Fibroblast of skin of right quadriceps (primary cell): ENCODE measurements at places on chromosomes 1 and 21.
A peak's percentile ranks its signal among the peaks of the same experiment; 100 is the strongest.

GRCh38 chr1:60031146-60031545 is 42.4 kb downstream of the C1orf87 start:
- DNase-seq, result no peak

DNA sequence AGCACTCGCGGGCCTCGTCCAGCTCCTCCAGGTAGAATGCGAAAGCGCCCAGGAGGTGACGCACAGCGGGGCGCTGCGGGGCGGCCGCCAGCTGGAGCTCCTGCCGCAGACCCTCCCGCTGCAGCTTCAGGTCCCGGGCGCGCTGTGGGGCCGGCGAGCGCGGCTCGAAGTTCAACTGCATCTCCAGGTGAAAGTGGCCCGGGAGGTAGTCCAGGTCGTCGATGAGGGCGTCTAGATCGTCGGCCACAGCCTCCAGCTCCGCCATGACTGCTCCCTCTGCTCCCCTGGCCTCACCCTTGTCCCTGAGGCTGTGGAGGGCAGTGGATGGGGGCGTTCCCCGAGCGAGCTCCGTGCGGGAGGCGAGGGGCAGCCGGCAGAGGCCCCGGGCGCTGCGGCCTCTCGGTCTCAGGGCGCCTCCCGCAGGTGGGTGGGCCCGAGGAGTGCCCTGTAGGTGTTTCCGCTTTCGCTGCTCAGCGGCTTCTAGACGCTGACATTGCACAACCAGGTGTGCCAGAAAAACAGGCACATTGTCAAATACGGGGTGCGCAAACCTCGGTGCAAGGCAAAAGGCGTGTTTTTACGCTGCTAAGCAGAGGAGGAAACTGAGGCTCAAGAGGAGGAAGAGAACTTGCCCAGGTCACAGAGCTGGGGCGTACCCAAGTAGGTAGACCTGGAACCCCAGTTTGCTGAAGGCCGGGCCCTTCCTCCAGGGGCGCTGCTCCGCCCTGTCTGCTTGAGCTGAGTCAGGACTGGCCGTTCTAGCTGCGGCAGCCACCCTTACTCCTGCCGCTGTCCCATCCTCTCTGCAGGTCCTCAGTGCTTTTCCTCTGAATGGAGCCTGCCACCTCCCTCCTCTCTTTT is at the start of gene TTC22:
TTC22 (minus strand) TSS at position 425 of the 861 bp plus-strand sequence; CDS start at position 265, 160 bp downstream.
- DNase-seq, result no peak

DNA sequence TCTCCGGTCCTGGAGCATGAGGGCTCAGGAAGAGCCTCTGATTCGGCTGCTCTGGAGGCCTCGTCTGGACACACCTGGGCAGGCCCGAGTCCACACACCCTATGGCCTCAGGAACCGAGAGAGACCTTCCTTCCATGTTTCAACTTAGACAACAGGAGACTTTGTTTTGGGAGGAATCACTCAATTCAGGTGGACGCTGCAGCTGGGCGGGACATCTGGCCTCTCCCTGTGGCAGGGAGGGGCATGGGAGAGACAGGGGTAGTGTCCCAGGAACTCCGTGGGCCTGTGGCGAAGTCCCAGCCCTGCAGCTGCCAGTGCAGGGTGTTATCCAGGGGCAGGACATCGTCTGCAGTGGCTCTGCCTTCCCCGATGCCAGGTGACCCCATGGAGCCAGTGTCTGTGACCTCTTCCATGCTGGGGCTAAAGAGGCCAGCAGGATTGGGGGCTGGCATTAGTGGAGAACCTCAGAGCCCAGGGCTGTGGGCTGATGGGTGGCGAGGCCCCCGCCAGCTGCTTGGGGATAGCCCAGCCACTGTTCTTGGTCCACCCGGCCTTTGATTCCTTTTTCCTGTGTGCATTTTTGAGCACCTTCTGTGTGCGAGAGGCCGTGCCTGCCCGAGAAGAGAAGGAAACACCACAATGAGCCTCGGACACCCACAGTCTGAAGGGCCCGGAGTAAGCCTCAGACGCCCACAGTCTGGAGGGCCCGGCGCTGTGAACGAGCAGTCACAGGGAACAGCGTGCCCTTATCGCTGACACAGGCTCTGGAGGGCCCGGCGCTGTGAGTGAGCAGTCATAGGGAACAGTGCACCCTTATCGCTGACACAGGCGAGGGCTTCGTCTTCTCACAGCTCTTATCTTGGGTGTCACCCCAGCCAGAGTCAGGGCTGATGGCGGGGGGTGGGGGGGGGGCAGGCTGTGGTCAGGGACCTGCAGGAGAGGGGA is 6.2 kb downstream of the COL18A1 start:
- no peak for DNase-seq

- DNase-seq, result peak; percentile 44
These were observed 19.3 kb downstream of the C1orf52 start for GRCh38 chr1:85240174-85240601.

DNA sequence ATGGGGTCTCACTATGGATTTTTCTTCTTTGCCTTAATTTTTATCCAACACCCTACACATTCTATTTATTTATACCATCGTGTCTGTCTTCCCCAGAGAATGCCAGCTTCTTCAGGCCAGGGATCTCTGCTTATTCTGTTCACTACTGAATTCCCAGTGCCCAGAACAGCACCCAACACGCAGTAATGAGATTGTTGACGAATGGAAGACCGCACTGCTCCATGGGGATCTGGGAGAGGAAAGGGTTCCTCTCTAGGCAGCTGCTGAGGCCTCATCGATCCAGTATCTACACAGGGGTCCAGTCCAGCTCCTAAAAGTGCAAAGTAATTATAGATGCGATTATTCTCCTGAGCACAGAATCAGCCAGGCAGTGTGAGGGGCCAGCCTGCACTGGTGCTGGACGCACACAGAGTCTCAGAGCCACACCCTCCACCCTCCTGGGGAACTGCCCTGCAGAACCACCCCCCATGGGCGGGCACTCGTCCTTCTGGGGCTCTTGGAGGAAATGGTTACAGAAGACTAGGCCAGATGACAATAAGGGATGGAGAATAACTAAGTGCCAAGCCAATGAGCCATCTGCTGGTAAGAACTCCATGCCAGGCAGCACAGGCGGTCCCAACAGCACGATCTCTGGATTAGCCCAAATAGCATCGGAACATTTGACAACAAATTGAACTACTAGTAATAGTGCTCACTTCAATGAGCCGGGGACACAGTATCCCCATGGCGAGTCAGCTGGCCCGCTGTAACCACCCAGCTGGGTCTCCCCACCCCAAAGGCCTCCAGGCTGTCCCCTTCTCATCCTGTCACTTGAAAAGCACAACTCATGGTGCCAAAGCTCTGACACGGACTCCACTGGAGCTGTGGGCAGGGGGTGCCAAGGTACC is 1.7 kb upstream of the PDE9A start:
- DNase-seq, result no peak

DNA sequence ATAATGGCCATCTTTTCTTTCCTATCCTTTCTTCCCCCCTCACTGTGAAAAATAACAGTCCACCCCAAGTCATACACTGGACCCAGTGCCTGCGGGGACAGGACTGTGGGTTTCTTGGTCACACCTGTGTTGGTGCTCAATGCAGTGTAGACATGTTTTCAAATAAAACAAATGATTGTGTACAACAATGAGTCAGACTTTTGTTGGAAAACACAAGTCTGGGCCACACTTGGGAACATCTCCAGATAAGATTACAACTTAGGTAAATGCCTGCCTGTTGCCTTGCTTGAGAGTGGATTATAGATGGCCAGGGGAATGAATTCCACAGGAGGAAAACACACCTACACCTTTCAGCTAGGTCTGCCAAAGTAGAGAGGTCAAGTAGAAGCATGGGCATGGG is 34.1 kb downstream of the PDPN start:
- DNase-seq, result no peak

GRCh38 chr1:185426848-185427247 is 109.8 kb upstream of the IVNS1ABP start:
- peak; percentile 56 for DNase-seq

- DNase-seq, result no peak
These were observed 21.1 kb upstream of the SLC22A15 start for GRCh38 chr1:115955228-115955627.

DNA sequence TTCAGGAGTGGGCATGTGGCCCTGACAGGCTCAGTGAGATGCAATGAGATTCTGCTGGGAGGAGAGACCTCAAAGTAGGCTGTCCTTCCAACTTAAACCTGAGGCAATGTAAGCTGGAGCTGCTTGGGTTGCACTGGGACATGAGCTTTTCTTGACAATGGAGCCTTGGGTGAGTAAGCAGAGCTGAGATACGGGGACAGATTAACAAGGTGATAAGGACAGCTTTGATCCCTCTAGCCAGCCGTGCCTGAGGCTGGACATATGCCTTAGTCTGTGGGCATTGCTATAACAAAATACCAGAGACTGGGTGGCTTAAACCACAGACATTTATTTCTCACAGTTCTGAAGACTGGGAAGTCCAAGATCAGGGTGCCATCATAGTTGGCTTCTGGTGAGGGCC is 18.3 kb upstream of the NGF start:
- no peak for DNase-seq

- no peak for DNase-seq
These were observed 6.4 kb upstream of the GBP5 start for GRCh38 chr1:89279011-89279466.

GRCh38 chr1:226638001-226638601 is 89.5 kb downstream of the STUM start:
- no peak for DNase-seq

DNA sequence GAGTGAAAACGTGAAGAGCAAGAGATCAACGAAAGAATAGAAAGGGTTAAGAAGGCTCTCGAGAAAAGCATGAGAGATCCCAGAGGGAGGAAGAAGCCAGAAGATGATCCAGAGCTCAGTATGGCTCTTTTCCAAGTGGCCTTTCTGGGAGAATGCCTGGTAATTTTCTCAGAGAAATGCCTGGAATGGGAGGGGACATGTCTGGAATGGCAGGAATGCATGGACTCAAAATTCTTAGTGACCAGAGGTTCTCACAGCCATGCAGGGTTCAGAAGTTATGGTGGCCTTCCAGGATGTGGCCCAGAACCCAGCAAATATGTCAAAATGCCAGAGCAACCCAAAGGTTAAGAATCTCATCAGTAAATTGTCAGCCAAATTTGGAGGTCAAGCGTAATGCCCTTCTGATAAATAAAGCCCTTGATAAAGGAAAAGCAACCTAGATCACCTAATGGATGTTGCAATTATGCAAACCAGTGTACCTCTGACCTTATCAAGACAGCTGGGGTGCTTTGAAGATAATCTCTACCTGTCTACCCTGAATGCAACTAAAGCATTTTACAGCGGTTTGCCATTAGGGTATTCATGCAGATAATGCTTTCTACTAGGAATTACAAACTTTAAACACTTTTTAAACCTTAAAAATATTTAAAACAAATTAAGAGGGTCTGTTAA is 53.1 kb downstream of the NBPF6 start:
- peak; percentile 79 for DNase-seq

DNA sequence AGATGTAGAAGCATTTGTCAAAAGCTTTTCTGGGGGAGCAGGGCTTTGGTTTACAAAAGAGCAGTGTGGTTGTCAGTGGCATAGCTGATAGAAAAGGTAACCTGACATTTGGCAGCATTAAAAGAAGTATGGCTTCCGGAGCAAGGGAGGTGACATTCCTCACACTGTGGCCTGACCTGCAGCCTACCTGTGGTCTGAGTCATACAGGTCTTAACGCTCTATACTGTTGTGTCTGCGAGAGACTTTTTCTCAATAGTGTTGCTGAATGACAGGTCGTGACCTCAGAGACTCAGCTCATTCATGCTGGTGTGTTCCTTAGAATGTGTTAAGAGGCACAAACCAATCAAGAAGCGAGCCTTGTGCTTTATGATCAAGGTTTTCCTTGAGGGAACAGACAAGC is 19.3 kb downstream of the PHGDH start:
- DNase-seq, result no peak

DNA sequence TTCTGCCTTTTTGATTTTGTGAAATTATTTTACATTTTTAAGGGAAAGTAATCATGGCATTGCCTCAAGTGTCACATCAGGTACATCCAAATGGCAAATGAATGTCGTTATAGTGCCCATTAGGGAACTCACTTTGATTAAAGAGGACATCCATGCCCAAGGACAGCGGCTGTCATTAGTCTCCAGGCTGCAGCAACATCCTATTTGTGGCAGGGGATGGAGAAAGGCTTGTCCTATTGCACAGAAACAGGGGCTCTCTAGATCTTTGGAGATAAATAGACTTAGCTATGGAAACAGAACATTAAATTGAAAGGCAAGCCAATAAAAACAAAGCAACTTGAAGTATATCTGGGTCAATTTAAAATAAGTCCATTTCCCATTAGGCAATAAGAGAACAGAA is 439.3 kb downstream of the NEGR1 start:
- no peak for DNase-seq
